Activated T-cell treated with anti-CD3 and anti-CD28 coated beads for 48 hours (primary cell): ENCODE measurements at places on chromosomes 5 and 9.

DNA sequence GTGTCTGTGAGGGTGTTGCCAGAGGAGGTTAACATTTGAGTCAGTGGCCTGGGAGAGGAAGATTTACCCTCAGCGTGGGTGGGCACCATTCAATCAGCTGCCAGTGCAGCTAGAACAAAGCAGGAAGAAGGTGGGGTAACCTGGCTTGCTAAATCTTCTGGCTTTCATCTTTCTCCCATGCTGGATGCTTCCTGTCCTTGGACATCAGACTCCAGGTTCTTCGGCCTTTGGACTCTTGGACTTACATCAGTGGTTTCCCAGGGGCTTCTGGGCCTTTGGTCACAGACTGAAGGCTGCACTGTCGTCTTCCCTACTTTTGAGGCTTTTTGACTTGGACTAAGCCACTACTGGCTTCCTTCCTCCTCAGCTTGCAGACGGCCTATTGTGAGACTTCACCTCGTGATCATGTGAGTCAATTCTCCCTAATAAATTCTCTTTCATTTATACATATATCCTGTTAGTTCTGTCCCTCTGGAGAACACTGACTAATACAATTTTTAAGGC is 38.1 kb downstream of the PBX3 start:
- peak; percentile 14 for DNase-seq

- no peak for DNase-seq
These were observed 4.2 kb downstream of the PTRH1 start for GRCh38 chr9:127711226-127711701.

GRCh38 chr9:91160599-91161464 is 200.9 kb downstream of the AUH start:
- DNase-seq = no peak

DNA sequence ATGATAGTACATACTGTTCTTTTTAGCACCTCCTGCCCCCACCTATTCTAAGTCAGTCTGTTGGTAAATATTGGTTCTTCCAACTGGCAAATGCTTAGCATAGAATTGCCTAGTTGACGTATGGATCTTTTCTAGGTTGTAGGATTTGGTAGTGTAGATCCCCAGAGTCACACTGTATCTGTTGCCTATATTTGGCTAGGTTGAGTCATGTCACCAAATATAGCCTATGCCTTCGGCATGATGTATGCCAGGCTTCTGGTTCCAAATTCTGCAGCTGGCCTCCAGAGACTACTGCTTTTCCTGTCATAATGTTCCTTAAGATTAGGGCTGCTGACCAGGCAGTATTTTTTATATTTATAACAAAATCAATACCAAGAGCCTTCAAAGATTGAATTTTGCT is 38.2 kb downstream of the CPEB4 start:
- no peak for DNase-seq

GRCh38 chr9:72210522-72210921 is 61.3 kb downstream of the GDA start:
- DNase-seq = no peak

GRCh38 chr5:155540000-155540595 is 526.5 kb downstream of the KIF4B start:
- no peak for DNase-seq

DNA sequence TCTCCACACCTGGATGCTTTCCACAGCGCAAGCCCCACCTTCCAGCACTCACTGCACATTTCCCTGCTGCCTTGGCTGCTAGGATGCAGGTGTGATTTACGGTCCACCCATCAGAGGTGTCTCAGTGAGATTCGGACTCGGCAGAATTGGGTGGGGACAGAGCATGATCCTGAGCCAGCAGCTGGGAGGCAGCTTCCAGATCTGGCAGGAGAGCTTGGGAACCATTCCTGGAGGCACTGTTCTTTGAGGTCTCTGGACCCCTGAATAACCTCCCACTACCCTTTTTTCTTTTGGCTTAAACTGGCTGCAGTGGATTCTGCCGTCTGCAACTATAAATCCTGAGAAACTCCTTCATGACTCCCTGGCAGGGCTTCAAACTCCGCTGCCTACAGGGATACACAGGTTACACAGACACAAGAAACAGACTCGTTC is 99.6 kb upstream of the PHYKPL start:
- DNase-seq = no peak

GRCh38 chr9:119273984-119274665 is 95.1 kb downstream of the BRINP1 start:
- DNase-seq = no peak

DNA sequence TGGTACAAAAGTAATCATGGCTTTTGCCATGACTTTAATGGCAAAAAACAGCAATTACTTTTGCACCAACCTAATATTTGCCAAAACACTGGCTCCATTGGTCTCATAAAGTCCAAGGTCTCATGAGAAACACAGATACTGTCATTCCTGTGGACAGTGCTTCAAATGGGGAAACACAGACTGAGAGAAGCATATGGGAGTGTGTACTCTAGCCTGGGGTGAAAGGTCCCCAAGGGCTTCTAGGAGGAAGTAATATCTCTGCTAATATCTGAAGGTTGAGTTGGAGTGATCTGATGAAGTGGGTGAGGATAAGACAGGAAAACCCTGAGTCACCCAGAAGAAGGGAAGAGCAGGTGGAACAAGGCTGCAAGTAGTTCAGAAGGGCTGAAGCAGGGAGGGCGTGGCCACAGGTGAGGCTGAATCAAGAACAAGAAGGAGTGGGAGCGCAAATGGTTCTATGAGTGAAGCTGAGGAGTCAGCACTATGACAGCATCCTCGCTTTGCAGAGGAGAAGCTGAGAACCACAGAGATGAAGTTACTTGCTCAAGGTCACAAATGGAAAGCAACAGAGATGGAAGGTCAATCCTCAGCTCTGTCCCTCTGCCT is 164.1 kb downstream of the ASTN2 start:
- no peak for DNase-seq

DNA sequence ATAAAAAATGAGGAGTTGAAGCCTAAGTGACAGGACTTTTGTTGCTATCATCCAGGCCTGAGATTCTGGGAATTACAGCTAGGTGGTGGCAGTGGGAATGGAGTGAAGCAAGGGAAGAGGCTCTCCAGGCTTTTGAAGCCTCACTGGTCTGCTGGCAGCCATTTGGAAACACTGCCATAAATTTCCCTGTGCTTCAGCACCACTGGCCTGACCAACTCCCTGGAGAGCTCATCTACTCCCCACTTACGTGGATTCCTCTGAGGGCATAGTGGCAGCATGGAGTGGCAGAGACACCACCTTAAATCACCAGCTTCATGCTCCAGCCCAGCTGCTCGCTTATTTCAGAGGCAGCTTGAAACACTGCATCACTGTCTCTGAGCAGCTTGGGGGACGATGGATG is 518.2 kb downstream of the TLR4 start:
- no peak for DNase-seq

GRCh38 chr5:149285153-149285552 is 13.5 kb downstream of the AFAP1L1 start:
- no peak for DNase-seq

- DNase-seq = peak; percentile 37
These were observed at the start of gene PCDHGA11 for GRCh38 chr5:141420855-141421488. PCDHGA11 (plus strand) TSS chr5:141421051; CDS start chr5:141421228, 177 bp downstream.

DNA sequence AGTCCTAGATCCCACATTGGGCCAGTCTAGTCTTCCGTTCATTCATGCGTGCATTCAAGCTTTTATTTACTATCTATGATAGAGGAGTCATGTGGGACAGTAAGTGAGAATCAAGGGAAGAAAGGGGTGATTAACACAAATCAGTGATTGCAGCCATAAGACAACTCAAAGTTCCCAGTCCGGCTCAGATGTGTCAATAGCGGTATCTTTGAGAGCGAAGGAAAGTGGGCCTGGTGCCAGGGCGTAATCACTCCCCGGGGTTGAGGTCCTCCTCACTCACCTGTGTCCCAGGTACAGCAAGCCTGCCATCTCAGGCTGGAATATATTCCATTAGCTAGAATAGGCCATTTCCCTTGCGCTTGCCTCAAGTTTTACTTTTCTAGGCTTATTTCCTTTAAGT is 196.3 kb downstream of the ATP10B start:
- DNase-seq = no peak

DNA sequence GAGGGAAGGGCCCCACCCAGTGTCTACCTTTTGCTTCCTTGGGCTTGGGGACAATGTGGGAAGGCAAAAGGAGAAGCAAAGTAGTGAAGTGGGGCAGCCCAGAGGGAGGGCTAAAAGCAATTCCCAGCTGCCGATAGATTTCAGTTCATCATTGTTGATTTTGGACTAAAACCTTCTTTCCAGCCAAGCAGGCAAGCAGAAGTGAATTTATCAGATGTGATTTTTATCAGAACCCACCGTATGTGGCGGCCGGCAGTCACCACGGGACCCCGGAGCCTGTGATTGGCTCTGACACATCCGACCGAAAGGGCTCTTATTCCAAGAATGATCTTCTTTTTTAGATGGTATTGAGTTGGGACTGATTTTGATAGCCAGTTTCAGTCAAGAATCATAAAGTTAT is 559.9 kb downstream of the PSAT1 start:
- no peak for DNase-seq

DNA sequence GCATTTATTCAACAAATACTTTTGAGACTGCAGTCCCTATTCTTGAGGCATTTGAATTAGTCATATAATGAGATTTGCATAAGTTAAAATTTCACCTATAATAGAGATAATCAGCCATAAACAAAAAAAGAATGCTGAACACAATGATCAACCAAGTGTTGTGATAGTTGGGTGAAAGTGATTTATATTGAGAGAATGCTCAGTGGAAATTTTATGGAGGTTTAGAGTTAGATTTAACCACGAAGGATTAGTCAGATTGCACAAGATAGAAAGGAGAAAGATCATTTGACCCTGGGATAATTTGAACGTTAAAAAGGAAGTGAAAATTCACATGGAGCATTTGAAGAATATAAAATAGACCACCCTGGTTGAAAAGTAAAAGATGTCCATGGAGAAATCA is 356.2 kb downstream of the NPR3 start:
- no peak for DNase-seq

DNA sequence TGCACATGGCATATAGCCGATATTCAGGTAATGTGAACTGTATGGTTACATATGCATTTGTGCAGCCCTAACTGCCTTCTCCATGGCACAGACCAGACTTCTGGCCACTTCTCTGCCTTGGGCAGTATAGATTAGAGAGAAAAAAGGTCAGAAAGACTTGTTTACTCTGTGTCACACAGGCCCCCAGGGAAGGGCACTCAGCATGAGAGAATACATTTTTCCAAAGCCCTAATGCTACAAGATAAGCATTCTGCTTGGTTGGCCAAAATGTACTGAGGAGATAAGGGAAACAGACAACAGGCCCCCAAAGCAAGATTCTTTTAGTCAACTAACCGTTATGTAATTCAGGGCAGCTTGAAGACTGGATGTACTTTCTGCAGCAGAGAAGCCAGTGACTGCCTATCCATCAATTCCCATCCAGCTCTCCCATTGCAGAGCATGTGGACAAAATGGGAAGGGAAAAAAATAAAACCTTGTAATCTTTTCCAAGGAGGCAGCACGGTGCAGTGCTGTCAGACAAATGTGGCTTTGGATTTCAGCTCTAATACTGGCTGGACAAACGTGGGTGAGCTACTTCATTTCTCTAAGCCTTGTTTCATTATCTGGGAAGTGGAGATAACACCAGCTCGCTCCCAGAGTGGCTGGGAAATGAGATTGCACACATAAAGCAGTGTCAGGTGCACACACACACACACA is 205.9 kb downstream of the NSG2 start:
- no peak for DNase-seq

DNA sequence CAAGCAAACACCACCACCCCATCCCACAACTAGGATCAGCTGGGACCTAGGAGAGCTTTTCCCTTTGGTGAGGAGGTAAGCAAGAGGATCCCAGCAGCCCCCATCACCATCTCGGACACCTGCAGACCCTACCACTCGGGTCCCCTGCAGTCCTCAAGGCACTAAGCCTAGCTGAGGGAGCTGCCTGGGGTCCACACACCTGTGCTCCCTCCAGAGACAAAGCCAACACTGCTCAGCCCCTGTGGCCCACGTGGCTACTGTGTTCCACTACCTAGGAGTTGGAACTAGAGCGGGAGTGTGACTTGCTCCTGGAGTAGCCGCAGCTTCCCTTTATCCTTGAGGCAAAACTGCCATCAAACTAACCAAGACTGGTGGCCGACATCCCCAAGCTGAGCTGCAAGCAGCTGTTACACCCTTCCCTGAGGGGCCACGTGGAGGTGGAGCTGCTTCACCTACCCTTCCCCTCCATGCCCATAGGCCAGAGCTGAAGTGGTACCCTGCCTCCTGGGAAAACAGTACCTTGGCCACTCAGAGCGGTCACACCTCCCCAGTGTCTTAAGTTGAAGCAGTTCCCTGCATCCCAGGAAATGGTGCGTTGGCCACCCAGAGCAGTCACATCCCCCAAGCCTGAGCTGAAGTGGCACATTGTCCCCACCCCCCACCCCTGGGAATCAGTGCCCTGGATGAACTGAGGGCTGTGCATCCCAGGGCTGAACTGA is 205.5 kb downstream of the CACNA1B start:
- DNase-seq = no peak

- no peak for DNase-seq
These were observed 121.8 kb downstream of the NSG2 start for GRCh38 chr5:174167080-174167910.

GRCh38 chr9:108865037-108865436 is 3.0 kb downstream of the ACTL7A start:
- no peak for DNase-seq

GRCh38 chr5:5344051-5344571 is 78.4 kb upstream of the ICE1 start:
- DNase-seq = no peak
